ENCODE measurements at places on chromosomes 1 and 21. TPM values are rescaled to one million over a fixed set of nuclear protein-coding genes. Genes with fewer than 3 reads are reported as not detected.
A peak's percentile ranks its signal among the peaks of the same experiment; 100 is the strongest.

DNA sequence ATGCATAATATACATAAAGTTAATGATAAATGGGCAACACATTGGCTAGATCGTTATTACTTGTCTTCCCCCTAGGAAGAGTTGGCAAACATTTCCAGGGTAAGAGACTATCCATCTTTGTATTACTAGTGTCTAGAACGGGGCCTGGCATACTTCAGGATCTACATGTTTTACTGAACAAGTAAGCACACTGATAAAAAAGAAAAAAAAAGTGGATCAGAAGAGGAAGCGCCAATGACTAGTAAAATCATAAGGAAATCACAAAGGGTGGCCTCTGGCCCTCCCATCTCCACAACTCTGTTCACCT lies 482 bp downstream of the TM2D1 start:
- DNase-seq, result peak; percentile 29

The KANK4 gene
- 6.6 TPM for total RNA-seq

DNA sequence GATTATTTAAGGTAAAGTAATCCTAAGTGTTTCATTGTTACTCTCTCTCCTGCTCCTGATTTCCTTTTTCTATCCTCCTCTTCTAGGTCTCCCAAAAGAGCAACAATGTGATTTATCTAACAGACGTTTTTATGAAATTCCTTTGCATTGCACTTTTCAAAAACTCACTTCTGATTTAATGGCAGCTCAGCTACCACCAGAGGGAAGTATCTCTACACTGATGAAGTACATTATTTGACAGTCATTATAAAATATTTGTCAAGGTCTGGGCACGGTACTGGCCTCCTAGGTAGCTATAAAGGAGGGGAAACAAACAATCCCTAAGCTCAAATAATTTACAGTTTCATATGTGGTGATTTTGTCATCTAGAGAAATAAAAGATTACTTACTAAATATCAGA lies 15.6 kb downstream of the TMPRSS15 start:
- DNase-seq, result peak; percentile 34

GRCh38 chr1:230916587-230917283 lies 48.4 kb upstream of the C1orf198 start:
- DNase-seq, result no peak

The DNAJC28 gene
- 2.8 TPM for total RNA-seq

GRCh38 chr1:30126848-30127247 lies 596.5 kb downstream of the MATN1 start:
- DNase-seq, result no peak

DNA sequence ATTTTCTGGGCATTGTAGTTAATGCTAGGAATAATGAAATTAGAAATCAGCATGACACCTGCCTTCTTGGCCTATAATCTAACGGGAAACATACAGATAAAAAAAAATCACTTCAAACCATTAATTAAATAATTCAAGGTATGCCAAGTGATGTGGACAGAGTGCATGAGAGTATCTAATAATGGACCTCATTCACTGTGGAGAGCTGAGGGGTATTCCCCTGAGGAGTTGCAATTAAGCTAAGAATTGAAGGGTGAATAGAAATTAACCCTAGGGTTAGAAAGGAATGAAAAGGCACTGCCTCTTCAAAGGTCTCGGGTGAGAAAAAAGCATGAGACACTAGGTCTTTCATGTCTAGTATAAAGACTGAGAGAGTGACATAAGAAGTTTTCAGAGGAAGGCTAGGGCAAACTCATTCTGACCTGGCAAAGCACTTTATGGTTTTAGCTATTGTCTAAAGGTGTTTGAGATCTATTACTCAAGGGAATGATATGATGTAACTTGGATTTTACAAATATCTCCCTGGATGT lies 466.1 kb downstream of the KCNT2 start:
- no peak for DNase-seq

DNA sequence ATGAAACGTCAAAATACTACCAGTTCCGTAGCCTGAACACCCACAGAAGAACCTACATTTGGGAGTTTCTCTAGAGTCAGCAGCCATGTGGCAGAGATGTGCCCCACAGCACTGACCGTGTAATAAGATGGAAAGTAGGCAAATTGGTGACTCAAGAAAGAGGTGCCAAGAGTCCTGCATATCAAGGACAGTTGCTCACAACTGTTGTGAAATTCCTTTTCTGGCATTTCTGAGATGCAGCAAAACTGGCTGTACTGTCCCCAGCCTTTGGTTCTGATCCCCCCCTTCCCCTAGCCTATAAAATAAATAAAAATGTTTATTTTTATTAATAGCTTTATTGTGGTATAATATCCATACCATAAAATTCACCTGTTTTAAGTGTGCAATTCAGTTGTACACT lies 324.0 kb downstream of the PCP4 start:
- DNase-seq, result no peak

DNA sequence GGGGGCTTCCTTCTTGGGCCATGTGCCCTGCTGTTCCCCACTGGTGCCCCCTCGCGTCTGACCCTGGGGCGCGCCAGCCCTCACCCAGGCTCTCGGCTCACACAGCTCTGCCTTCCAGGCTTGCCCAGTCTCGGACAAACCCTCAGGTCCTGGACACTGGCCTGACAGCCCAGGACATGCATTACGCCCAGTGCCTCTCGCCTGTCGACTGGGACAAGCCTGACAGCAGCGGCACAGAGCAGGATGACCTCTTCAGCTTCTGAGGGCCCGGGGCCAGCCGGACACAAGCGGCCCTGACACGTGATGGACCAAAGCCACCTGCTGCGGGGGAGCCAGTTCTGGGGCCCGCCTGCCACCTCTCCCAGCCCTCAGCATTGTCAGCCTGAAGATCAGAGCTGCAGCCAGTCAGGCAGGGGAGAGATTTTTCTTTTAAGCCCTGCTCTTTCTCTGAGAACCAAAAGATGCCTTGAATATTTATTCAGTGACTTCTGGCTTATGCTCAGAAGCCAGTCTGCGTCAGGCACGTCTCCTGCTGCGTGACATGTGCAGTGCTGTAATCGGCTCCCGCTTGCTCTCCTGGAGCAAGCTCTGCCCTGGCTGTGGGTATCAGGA lies 23.4 kb downstream of the LDLRAP1 start:
- peak; percentile 61 for DNase-seq

GRCh38 chr1:235018720-235019444 lies 109.8 kb downstream of the TOMM20 start:
- DNase-seq, result no peak

The CYYR1 gene
- total RNA-seq, result 7.6 TPM

DNA sequence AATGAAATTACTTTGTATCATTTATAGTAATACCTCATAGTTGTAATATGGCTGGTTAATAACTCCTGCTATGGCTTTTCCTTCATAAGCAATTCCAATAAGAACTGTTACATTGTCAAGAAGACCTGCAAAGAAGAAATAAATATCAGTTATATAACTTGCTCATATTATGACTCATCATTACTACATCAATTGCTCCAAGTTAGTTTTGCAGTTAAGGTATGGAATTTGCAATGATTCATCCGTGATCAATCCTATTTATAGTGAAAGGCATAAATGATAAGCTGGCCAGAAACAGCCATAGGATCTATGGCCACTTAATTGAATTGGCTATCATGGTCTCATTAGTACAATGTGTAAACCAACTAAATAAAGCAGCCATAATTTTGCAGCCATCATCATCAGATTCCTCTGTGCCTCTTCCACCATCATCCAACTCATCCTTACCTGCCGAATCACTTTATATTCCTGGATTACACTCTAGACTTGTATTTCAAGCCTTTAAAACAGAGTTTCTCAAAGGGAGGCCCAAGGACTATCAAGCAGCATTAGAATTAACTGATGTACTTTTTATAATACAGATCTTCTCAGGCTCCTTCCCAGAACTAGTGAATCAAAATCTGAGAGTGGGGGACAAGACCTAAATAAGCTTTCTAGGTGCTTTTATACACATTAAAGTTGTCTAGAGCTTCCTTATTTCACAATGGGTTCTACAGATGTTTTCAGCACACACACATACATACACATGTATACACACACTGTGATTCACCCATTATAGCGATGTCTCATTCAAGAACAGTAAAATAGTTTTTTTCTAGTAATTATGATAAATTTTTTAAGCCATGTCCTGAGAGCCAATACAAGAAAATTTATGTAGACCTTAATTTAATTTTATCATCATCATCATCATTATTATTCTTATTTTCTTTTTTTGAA lies 21.2 kb upstream of the EPRS1 start:
- DNase-seq, result no peak

DNA sequence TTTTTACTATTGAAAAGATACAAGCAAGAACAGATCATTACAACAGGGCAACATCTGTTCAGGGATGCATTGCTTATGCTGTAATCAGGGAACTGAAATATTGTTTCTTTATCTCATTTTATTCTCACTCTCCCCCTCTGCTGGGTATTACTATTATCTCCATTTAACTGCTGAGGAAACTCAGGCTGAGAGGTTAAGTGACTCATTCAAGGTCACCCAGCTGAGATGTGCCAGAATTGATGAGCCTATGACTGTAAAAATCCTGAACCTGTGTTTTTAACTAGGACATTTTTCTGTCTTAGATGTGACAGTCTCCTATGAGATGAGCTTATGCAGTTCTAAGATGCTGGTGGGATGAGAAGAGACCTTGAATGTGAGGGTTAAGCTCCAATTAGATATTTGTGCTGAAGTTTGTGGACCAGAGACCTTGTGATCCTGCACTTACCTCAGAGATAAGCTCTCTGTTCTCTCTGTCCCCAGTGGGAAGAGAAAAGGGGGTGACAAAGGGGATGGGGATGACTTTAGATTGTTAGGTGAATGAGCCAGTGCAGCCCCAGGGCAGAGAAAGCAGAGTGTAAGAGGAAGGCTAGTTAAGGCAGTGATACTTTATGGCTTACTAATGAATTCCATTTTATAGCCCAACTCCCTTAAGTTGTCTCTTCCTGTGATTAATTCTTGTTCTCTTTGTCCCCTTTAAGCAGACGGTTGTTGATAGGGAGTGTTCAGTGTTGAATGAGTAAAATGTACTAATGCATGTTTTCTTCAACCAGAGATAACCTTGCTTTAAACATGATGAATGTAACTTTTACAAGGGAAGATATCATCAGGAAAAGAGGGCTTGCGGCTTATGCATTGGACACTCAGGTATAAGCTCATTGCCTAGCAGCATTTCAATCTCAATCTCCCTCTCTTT lies 111.4 kb downstream of the HLX start:
- no peak for DNase-seq

GRCh38 chr1:30417001-30417700 lies 306.2 kb downstream of the MATN1 start:
- DNase-seq, result no peak

The ANGPTL1 gene
- total RNA-seq, result 98.2 TPM

- DNase-seq, result no peak
These were observed 35.5 kb upstream of the SLC19A2 start for GRCh38 chr1:169521226-169521625.

DNA sequence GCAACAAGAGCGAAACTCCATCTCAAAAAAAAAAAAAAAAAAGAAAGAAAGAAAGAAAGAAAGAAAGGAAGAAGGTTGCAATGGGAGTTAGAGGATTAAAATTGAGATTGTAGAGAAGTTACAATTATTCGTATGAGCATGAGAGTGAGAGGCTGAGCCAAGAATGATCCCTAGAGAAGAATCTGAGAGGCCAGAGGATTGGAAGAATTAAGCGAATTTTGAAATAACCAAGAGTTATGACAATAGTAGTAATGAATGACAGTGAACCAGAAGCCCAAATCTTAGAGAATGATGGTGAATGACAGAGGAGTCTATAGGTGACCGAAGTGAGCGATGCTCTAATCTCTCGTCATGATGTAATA lies 369 bp upstream of the ZYG11B start:
- no peak for DNase-seq

The LCE2A gene
- total RNA-seq, result not detected

- DNase-seq, result no peak
These were observed 4.0 kb upstream of the ASPM start for GRCh38 chr1:197150336-197151005.

The SMIM1 gene
- total RNA-seq, result 7.1 TPM

- DNase-seq, result no peak
These were observed 9.6 kb downstream of the STUM start for GRCh38 chr1:226558036-226558650.

DNA sequence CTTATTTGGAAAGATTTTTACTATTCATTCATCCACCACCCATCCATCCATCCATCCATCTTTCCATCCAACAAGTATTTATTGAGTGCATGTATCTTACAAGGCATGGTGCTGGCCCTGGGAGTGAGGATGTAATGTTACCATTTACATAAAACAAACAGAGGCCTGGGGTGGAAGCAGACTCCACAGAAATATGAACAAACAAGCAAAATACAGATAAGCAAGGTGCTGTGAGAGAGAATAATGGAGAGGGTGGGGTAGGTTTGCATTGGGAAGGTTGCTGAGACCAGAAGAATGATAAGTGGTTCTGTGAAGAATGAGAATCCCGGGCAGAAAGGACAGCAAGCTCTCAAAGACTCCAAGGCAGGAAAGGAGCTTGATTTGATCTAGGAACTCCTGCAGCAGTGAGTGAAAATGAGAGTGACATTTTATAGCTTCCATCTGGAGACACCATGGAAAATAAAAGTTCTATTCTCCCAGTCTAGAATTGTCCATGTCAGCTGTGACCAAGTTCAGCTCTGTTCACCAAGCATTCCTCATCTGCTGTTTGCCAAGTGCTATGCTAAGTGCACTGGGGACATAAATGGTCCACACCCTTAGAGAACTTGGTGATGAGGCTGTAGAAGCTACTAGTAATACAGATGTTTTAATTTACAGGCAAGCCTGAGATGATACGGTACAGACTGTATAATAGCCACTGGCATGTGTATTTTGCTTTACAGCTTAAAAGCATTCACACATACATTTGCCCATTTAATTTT lies 75.3 kb downstream of the PEX14 start:
- DNase-seq, result peak; percentile 30

DNA sequence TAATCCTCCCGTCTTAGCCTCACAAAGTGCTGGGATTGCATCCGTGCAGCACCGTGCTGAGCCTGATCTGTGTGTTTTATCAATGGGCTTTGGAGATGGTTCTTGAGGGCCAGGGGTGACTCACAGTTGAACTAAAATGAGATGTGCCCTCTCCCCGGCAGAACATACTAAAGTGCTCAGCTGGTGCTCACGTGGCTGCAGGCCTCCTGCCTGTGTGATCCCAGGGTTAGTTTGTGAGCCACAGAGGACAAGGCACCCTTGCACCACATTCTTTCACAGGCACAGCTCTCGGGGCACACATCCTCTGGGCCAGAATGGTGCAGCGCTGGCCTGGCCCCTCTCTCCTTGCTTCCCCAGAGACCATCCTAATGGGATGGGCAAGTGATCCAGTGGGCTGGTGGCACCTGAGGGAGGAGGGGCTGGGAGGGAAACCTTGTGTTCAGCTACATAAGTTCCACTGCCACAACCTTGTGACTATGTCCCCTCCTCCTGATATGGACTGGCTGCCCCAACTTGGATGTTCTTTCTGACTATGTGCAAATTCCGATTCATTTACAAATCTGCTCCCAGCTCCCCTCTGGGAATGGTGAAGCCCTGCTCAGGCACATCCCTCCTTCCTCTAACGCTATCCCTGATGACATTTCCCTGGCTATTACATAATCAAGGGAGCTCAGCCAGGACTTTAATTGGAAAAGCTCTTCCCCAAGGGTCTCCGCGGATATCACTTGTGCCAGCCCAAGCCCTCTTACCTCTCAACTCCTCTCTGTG lies 197.0 kb upstream of the EDN2 start:
- no peak for DNase-seq

Measured in muscle of leg (tissue), 16 donors.